Cortex of kidney (tissue), 1 donor: ENCODE measurements at places on chromosomes 12 and 14.

DNA sequence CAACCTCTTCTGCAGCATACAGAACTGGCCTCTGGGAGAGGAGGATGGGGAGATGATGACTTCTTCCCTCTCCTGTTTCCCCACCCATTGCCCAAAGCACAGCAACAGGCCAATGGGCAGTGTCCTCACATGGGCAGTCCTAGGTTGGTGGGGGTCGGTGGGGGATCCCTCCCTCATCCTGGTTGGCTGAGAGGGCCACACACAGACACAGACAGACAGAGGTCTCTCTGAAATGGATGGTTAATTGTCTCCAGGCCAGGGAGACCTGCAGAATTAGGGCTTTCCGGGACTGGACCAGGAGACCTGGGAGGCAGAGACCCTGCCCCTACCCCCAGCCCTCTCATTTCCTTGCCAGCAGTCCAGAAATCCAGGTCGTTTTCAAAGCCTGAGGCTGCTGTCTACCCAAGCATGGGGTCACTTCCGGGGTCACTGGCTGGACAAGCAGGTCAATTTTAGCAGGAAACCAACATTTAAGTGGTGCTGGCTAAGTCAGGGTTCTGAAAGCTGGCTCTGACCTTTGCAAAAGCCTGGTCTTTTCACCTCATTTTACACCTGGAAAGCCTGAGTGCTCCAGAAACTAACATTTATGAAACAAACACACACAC lies 48.6 kb upstream of the TBX3 start:
- DNase-seq: no peak

GRCh38 chr12:92445253-92446082 lies 257.3 kb upstream of the PLEKHG7 start:
- no peak for DNase-seq

GRCh38 chr12:55996201-55996714 lies 818 bp upstream of the SUOX start:
- DNase-seq: no peak

DNA sequence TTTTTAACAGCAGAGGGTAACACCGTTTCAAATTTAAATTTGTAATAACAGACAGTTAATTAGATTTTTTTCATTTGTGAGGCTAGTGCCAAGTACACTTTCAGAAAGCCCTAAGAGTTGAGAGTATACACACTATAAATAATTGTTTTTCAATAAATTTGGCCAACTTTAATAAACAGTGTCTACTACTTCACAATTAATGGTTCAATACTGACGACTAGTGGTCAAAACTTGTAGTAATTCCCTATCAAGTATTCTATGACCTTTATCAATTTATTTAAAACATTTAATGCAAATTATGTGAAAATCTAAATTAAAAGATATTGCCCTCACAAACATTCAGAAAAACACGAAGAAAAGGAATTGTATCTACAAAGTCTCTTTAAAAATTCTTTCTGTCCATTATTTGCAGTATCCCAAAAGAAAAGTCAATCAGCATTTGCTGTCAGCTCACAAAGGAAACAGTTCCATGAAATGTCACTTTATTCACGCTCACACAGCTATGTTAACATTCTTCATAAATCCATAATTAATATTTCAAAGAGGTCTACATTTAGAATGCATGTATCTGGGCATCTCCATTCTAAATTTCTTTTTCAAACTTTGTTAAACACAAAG lies 91.2 kb downstream of the CEP128 start:
- no peak for DNase-seq

GRCh38 chr14:22220427-22220826 lies 368.6 kb downstream of the DAD1 start:
- DNase-seq: no peak
